Bone marrow (tissue), 2 donors: ENCODE measurements at places on chromosomes 11 and 22.

GRCh38 chr22:39473851-39474250, 17.0 kb downstream of the MGAT3 start:
- no peak for DNase-seq

- DNase-seq, result no peak
Observed at GRCh38 chr11:16184588-16184987, 171.8 kb downstream of the SOX6 start.

GRCh38 chr22:43136255-43136654, 6.9 kb downstream of the MCAT start:
- no peak for DNase-seq

DNA sequence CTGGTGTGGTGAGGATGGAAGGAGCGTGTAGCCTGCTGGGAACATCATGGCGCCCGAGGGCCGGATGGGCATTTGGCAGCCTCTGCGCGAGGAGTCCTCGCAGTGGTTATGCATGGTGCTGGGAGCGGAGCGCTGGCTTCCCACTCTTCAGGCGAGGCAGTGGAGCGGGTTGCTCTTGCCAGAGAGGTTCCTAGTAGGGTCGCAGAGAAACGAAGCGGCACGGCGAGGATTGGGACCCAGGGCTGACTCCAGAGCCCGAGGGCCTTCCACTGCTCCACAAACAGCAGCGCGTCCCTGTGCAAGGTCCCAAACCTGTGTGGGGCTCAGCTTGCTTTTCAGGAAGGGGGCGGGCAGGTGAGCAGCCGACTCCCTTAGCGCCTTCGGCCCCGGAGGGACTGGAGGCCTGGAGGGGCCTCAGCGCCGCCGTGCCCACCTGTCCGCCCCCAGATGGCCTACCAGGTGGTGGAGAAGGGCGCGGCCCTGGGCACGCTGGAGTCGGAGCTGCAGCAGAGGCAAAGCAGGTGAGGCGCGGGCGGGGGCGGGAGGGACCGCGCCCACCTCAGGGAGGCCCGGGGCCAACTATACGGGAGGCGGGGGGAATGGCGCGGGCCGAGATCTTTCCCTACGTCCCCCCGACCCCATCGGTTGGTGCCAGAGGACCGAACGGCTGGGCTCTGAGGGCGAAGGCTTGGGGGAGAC, 7.2 kb downstream of the ATG16L2 start:
- DNase-seq, result no peak

- no peak for DNase-seq
Observed at GRCh38 chr22:32662587-32662915, 139.0 kb upstream of the TIMP3 start.

DNA sequence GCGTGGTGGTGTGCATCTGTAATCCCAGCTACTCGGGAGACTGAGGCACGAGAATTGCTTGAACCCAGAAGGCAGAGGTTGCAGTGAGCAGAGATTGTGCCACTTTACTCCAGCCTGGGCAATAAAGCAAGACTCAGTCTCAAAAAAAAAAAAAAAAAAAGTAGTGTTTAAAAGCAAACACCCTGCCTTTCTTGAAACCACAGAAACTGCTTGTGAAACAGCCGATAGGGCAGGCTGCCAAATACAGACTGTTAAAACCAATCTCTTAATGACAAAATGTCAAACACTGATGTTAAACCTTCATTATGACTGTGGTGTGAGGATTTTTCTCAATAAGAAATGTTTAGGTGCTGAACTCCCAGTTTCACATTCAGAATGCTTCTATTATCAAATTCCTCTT, 27.3 kb downstream of the MARK2 start:
- no peak for DNase-seq

- no peak for DNase-seq
Observed at GRCh38 chr11:42329929-42330565, 870.6 kb upstream of the LRRC4C start.
